ENCODE measurements at places on chromosomes 12 and 14. TPM values are rescaled to one million over a fixed set of nuclear protein-coding genes. Genes with fewer than 3 reads are reported as not detected.

Gene NPAS3
- total RNA-seq = 5.2 TPM

Gene IL31
- not detected for total RNA-seq

DNA sequence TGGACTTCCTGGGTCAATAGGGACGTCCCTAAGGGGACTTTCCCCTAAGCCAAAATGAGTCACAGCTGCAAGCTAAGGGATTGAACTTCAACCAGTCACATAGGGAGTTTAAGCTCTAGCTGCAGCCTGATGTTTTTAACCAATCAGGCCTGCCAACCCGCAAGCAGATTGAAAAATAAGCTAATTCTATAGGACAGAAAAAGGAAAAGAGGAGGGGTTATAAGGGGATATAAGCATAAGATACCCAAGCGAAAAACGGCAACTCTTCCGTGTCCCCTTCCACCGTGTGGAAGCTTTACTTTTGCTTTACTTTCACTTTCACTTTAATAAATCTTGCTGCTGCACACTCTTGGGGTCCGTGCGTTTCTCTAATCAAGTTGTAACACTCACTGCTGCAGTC, 24.4 kb downstream of the ATP23 start:
- no peak for DNase-seq
- H3K27ac ChIP-seq = no peak overlapping the region
- no peak overlapping the region for H3K4me3 ChIP-seq
- no peaks in the 10 kb centered on the region for H3K27me3 ChIP-seq

DNA sequence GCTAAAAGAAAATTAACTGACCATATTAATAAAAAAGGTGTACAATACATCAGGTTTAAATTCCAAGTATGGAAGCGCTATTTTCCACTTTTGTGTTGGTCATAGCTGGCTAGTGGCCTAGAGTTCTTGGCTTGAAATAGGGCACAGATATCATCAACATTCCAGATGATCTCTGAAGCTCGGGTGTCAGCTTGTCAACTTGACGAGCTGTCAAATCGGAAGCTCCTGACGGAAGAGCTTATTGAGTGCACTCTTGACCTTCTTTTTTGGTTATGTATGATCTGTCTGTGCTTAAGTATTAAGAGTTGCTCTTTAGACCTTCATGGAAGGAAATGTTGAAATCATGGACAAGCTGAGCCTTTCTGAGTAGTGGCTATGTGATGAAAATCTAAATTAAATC, 177.9 kb downstream of the APAF1 start:
- DNase-seq = no peak
- H3K4me1 ChIP-seq = no peaks in the 10 kb centered on the region

DNA sequence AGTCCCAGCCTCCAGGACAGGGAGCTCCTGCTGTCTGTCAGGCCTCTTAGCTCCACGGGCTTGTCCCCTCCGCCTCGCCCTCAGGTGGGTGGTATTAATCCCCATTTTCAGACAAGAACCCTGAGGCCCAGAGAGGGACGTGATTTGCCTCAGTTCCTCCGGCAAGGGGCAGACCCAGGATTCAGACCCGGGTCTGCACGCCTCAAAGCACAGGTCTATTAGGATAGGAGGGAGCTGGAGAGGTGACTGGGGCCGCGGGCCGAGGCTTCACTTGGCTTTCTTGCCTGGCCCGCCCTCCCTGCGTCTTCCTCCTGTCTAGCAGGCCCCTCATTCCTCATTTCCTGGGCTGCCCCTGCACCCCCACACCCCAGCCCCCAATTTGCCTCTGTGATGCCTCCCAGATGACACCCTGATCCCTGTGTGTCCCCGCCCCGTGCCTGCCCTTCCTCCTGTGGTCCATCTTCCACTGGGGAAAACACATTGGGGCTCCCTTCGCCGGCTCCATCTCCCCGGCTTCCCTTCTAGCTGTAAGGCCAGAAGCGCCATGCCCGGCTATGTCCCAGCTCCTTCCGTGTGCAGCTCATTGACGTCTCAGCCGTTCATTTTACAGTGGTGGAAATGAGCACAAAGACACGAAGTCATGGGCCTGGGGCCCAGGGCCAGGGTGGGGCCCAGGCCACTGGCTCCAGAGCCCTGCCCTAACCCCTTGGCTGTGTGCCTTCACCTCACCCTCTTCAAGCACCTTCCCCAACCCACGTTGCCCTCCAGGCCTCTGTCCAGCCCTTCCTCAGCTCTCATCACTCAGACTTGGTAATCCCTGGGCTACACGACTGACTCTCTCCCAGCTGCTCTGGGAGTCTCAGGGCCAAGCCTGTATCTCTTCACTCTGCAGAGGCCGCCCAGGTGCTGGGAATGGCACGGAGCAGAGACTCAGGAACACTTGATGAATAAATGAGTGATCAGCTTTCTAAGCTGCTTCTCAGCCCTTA, 15.5 kb upstream of the CYP46A1 start:
- DNase-seq = no peak
- no peaks in the 10 kb centered on the region for H3K36me3 ChIP-seq
- H3K4me3 ChIP-seq = no peak overlapping the region
- peaks cover 27% of the 10 kb centered on the region for H3K27me3 ChIP-seq
- peaks cover 6% of the 10 kb centered on the region for H3K4me1 ChIP-seq

- DNase-seq = no peak
- H3K27me3 ChIP-seq = no peaks in the 10 kb centered on the region
- no peak overlapping the region for H3K27ac ChIP-seq
- H3K4me3 ChIP-seq = no peak overlapping the region
- no peaks in the 10 kb centered on the region for H3K4me1 ChIP-seq
Measured at GRCh38 chr12:38956337-38956736, 50.9 kb upstream of the CPNE8 start.

DNA sequence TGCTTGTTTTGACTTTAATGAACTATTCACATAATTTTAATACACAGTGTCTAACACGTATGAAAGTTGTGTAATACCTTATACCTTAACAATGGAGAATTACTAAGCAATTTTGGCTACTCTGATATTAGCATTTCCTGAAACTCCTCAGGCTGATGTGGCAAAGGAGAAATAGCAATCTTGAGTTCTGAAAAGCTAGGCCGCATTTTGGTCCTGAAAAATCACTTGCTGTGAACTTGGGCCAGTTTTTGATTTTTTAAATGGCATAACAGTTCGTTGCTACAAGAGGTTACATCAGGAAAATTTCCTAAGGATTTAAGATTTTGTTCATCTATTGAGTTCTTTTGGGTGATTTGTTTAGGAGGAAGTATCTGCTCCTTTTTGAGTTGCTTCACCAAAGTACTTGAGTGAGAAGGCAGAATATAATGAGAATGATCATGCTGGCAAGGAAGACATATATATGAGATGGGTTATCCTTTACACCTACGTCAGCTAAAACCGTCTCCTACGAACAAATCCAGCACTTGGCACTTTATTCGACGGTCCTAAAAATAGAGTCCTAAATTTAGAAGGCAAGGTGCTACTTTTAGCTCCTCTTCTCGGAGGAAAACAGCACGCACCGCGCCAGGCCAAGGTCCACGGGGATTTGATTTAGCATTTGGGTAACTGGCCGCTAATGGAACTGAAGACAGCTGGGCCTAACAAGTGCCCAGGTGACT, 32.2 kb downstream of the MIA2 start:
- no peak for DNase-seq
- peaks cover 3% of the 10 kb centered on the region for H3K36me3 ChIP-seq
- H3K27ac ChIP-seq = peak overlapping the region; percentile 98
- peak overlapping the region; percentile 93 for H3K4me3 ChIP-seq
- H3K27me3 ChIP-seq = no peaks in the 10 kb centered on the region

DNA sequence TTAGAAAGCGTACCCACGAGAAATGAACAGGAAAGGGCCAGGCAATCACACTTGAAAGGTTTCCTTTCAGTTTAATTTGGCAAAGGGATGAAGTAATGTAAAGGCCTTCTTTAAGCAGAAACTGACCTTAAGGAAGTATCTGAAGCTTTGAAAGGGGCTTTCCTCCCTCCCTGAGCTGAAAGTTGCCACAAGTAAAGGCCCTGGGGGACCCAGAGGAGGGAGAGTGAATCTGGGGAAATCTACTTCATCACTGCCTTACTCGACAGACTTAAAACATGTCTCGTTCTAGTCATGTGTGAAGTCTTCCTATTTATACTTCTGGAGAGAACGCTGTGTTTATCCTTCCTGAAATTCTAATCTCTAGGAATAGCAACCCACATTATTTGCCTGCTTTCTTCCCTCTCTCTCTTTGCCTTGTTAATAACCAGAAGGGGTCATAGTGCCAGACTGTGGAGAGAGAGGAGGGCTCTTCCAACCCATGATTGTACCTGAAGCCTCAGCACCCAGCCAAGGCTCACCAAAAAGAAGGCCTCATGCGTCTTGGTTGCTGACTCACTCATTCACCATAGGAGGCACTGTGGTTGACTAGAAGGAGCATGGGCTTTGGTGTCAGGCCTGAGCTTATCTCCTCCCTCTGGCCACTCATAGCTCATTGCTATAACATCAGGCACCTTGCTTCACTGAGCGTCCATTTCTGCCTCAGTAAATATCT, 10.2 kb upstream of the GPX2 start:
- peaks cover 4% of the 10 kb centered on the region for H3K36me3 ChIP-seq
- H3K4me1 ChIP-seq = peaks cover 4% of the 10 kb centered on the region
- no peak for DNase-seq

- no peaks in the 10 kb centered on the region for H3K36me3 ChIP-seq
- no peak overlapping the region for H3K4me3 ChIP-seq
- DNase-seq = no peak
- no peak overlapping the region for H3K27ac ChIP-seq
Measured at GRCh38 chr14:61927060-61927459, 164.8 kb downstream of the SNAPC1 start.

DNA sequence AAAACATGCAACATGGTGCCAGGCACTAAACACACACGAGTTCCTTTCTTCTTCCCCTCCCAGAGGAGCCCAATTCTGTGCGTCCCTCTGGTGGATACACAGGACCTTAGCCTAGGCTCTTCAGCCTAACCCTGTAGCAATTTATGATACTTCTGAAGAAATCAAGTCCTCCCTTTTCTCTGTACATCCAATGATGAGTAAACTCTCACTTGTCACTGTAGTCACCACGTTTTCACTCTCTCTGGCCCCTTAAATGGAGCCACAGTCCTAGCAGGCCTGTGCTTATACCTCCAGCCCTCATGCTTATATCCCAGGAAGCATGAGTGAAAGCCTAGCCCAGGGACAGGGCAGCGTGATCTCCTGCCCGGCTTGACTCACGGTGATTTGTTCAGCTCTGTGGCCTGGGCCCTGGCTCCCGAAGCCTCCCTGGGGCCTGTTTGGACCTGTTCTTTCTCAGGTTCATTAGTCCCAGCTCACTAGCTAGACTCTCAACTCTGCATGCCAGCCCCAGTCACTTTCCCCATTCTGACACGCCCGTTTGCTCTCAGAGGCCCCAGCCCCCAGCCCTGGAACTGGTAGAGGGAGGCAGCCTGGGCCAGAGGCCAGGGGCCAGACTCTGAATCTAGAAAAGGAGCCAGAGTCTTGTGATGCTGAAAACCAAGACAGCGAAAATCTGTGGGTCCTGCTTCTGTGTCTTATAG, 24.1 kb upstream of the PLEKHG3 start:
- no peak overlapping the region for H3K27ac ChIP-seq
- no peaks in the 10 kb centered on the region for H3K36me3 ChIP-seq
- no peak for DNase-seq
- no peak overlapping the region for H3K4me3 ChIP-seq
- H3K4me1 ChIP-seq = peaks cover 7% of the 10 kb centered on the region

- H3K27ac ChIP-seq = no peak overlapping the region
- no peaks in the 10 kb centered on the region for H3K36me3 ChIP-seq
- no peak for DNase-seq
- peaks cover 2% of the 10 kb centered on the region for H3K27me3 ChIP-seq
- H3K4me1 ChIP-seq = no peaks in the 10 kb centered on the region
- H3K4me3 ChIP-seq = no peak overlapping the region
Measured at GRCh38 chr14:103074729-103075367, 9.2 kb upstream of the LBHD2 start.

DNA sequence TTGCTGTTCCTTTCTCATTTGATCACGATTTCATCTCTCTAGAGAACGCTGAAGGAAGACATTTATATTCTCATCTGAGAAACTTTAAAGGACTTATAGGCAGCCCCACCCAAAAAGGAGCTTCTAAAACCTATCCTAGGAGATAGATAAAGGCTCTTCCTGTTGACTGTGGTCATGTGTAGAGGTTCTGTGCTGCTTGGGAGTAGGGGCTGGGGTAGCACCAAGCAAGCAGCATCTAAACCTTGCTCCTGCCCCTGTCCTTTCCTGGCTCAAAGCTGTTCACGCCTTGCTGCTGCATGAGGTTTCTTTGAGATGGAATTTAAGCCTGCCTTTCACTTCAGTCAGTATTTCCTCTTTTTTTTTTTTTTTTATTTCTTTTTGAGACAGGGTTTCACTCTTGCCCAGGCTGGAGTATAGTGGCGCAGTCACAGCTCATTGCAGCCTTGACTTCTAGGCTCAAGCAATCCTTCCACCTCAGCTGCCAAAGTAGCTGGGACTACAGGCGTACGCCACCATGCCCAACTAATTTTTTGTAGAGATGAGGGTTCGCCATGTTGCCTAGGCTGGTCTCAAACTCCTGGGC, 41.4 kb downstream of the RAB35 start:
- peaks cover 2% of the 10 kb centered on the region for H3K27me3 ChIP-seq
- H3K27ac ChIP-seq = no peak overlapping the region
- H3K36me3 ChIP-seq = no peaks in the 10 kb centered on the region
- H3K4me3 ChIP-seq = no peak overlapping the region
- H3K4me1 ChIP-seq = peaks cover 11% of the 10 kb centered on the region
